ENCODE measurements at places on chromosomes 5 and 9.

- DNase-seq: no peak
Observed at GRCh38 chr9:94135222-94135621, 51.0 kb downstream of the PTPDC1 start.

- DNase-seq: no peak
Observed at GRCh38 chr5:125181955-125182354, 435.5 kb upstream of the ZNF608 start.

- no peak for DNase-seq
Observed at GRCh38 chr5:40909264-40909663, at the start of gene C7. Gene C7, plus strand, starts transcription at chr5:40909497. Its CDS starts 114 bp downstream, at chr5:40909611.

- DNase-seq: no peak
Observed at GRCh38 chr9:134891713-134892112, 11.1 kb downstream of the FCN2 start.

GRCh38 chr5:94540856-94541494 lies 77.4 kb downstream of the KIAA0825 start:
- no peak for DNase-seq

DNA sequence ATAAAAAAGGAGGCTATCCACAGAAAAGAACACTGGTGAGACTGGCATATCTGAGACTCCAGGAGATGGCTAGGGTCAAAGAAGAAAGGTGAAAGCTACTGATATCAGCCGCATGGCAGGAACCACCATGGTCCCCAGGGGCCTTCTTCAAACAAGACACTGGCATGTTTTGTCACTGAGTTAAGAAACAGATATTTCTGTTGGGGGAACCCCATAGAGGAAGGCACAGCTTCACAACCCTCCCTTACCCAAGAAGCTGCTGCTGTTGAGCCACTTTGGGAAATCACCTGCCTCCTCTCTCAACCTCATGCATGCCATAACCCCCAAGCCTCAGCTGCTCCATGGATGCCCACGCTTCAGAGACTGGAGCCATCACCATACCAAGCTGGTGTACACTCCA lies 13.3 kb upstream of the BTNL3 start:
- DNase-seq: no peak

DNA sequence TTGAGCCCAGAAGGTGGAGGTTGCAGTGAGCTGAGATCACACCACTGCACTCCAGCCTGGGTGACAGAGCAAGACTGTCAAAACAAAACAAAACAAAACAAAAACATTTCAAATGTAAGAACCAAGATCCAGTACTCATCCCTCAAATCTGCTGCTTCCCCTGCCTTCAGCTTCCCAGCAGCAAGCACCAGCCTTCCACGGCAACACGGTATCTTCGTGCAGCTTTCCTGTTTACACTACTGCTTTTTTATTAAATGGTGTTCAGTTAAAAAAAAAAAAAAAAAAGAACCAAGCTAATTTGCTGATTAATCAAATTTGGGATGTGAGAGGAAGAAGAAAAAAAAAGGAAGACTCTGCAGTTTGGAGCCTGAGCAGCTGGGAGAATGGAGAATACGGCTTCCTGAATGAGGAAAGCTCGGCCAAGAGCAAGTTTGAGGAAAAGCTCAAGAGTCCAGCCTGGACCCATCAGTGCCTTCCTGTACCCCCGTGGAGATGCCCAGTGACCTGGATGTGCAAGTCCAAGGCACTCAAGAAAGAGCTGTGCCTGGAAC lies 28.0 kb upstream of the SLC2A8 start:
- DNase-seq: no peak

DNA sequence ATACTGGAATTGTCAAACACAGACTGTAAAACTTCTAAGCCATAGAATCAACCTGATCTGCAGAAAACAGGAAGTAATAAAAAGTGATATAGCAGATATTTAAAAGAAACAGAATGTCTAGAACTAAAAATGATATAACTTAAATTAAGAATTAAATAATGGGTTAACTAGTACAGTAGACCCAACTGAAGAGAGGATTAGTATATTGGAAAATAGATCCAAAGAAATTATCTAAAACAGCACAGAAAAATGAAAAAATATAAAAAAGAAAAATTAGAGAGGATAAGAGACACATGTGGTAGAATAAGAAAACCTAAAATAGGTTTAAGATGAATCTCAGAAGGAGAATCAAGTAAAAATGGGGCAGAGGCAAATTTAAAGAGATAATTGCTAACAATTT lies 219.9 kb downstream of the SEMA6A start:
- DNase-seq: no peak

DNA sequence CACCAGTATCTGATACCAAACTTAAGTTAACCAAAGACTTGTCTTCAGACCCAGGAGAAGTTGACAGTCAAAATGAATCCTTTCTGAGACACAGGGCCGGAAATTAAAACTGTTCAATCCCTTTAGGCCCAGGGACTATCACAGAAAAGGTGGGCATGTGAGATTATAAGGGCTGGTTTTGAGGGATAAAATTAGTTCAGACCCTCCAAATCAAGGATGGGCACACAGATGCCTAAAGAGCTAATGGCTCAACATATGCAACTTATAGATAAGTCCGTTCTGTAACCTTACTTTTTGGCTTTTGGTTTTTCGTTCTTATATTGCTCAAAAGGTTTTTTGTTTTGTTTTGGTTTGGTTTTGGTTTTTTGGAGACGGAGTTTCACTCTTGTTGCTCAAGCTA lies 129.6 kb upstream of the ABCA1 start:
- DNase-seq: no peak

GRCh38 chr5:76525956-76526355 lies 97.2 kb downstream of the F2RL2 start:
- DNase-seq: no peak

DNA sequence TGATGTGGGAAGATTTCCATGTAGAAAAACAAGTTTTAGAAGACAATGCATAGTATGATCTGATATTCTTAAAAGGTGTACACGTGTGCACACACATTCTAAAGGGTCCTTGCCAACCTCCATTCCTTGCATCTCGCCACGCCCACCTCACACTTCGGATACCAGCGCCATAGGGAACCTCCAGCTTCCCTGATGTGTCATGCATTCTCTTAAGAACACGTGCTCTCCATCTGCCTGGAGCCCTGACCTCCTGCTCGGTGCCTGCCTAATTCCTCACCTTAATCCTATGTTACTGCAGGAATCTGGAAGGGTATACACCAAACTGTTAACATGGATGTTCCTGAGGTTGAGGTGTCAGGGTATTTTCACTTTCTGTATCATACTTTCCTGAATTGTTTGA lies 63.1 kb downstream of the PTCD2 start:
- no peak for DNase-seq
